Stimulated activated memory B cell treated with anti-CD40 and anti-IgM and Interleukin-4, amounts not matched to agents 10 μg/mL and 1 μg/mL and 100 μg/mL, for 72 hours (primary cell): ENCODE measurements at places on chromosomes 5 and 9.
A peak's percentile ranks its signal among the peaks of the same experiment; 100 is the strongest.

- no peak for ATAC-seq
- H3K4me3 ChIP-seq = no peak overlapping the region
- H3K27me3 ChIP-seq = no peaks in the 10 kb centered on the region
Measured at GRCh38 chr5:129500101-129500500, 40.0 kb downstream of the ADAMTS19 start.

GRCh38 chr5:157486221-157486681 is 26.2 kb downstream of the NIPAL4 start:
- H3K36me3 ChIP-seq = peaks cover 82% of the 10 kb centered on the region
- H3K27me3 ChIP-seq = no peaks in the 10 kb centered on the region
- peak overlapping the region; percentile 95 for H3K27ac ChIP-seq
- H3K4me1 ChIP-seq = peaks cover 58% of the 10 kb centered on the region
- ATAC-seq = peak; percentile 83

DNA sequence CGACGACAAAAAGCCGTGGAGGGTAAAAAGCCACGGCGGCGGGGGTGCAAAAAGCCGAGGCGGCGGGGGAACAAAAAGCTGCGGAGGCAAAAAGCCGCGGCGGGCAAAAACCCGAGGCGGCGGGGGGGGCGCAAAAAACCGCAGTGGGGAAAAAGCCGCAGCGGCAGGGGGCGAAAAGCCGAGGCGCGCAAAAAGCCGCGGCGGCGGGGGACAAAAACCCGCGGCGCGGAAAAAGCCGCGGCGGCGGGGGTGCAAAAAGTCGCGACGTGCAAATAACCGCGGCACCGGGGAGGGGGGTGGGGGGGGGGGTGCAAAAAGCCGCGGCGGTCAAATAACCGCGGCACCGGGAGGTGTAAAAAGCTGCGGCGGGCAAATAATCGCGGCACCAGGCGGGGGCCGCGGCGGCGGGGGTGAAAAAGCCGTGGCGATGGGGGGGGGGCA is 511.5 kb downstream of the FOXD4L5 start:
- peaks cover 9% of the 10 kb centered on the region for H3K27me3 ChIP-seq
- no peaks in the 10 kb centered on the region for H3K4me1 ChIP-seq
- H3K4me3 ChIP-seq = no peak overlapping the region

GRCh38 chr5:40616781-40617180 is 62.9 kb upstream of the PTGER4 start:
- H3K27me3 ChIP-seq = no peaks in the 10 kb centered on the region
- peak; percentile 72 for ATAC-seq
- H3K4me3 ChIP-seq = no peak overlapping the region
- H3K27ac ChIP-seq = peak overlapping the region; percentile 48
- peaks cover 17% of the 10 kb centered on the region for H3K4me1 ChIP-seq

DNA sequence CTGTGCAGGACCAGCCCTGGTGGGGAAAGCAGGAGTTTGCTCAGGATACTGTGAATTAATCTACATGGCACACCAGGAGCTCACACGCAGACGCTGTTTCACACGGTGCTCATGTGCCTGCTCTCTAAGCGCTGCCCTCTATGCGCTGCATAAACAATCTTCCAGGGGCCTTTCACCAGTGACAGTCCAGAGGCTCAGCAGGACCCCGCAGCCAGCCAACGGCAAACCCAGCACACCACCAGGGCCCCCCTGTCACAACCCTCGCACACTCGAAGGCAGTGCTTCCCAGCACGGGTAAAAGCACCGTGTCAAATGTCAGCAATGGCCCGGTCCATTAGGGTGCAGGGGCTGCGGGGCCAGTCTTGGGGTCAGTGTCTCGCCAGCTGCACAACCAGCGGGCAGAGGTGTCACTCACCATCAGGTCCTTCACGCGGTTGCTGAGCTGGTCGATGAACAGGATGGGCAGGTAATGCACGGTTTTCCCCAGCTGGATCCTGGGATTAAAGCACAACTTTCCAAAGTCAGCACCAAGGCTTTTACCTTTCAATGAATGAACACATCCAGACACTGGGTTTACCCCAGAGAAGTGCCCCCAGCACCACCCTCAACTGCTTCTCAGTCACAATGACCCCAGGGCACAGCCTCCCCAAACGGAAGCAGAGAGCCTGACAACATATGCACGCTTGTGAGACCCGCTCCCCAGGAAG is 7.3 kb downstream of the CLPTM1L start:
- H3K27ac ChIP-seq = no peak overlapping the region
- H3K4me3 ChIP-seq = no peak overlapping the region
- H3K27me3 ChIP-seq = no peaks in the 10 kb centered on the region

- H3K4me3 ChIP-seq = no peak overlapping the region
- H3K4me1 ChIP-seq = peaks cover 13% of the 10 kb centered on the region
- no peak overlapping the region for H3K27ac ChIP-seq
- peaks cover 75% of the 10 kb centered on the region for H3K36me3 ChIP-seq
Measured at GRCh38 chr9:112242147-112242804, 67.2 kb upstream of the SUSD1 start.

DNA sequence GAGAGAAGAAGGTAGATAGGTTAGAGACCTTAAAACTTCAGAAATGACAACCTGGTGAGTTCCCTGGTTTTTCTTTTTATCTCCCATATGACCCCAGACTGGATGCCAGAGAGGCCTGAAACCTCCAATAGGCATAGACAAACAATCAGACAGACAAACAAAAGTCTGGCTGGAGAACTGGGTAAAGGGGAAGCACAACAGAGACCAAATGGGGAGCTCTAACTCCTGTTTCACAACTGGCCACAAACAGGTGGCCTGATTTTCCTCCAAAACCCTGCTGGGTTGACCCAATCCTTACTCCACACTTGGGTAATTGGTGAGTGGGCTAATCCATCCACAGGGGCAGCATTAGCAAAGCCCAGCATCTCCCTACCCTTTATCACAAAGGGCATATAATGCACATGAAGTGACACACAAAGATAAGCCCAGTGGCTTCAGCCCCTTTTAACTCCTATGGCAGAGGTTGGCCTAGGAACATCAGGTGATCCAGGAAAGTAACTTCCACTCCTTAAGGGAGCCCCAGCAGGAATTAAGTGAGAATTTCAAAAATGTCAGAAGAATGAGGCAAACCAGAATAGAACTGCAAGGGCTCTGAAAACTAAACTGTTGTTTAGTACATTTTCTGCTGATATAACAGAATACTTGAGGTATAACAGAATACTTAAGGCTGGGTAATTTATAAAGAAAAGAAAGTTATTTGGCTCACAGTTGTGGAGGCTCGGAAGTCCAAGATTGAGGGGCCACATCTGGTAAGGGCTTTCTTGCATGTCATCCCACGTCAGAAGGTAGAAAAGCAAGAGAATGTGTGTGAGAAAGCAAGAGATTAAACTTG is 60.9 kb upstream of the ROR2 start:
- H3K27ac ChIP-seq = no peak overlapping the region
- H3K4me3 ChIP-seq = no peak overlapping the region
- ATAC-seq = no peak
- peaks cover 9% of the 10 kb centered on the region for H3K36me3 ChIP-seq

DNA sequence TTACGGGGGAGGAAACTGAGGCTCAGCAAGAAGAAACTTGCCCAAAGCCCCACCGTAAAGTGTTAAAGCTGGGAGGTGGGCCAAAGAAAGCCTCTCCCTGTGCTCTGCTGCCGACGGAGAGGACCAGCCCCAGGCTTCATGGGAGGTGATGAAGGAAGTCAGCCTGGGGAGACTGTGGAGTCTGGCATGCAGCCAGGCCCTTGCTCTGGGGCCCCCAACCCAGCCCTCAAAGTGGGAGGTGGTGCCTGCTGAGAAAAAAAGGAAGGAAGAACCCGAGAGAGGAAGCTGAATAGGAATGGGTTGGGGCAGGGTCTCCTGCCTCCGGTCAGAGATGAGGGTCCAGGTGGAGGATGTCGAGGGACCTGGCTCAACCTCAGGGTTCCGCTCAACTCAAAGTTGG is 3.8 kb downstream of the RNF44 start:
- H3K4me3 ChIP-seq = peak overlapping the region; percentile 91
- peaks cover 67% of the 10 kb centered on the region for H3K4me1 ChIP-seq
- no peaks in the 10 kb centered on the region for H3K27me3 ChIP-seq
- peak overlapping the region; percentile 93 for H3K27ac ChIP-seq

- H3K4me1 ChIP-seq = no peaks in the 10 kb centered on the region
- H3K36me3 ChIP-seq = no peaks in the 10 kb centered on the region
- H3K4me3 ChIP-seq = no peak overlapping the region
- H3K27ac ChIP-seq = no peak overlapping the region
- ATAC-seq = no peak
- H3K27me3 ChIP-seq = no peaks in the 10 kb centered on the region
Measured at GRCh38 chr5:153823036-153823435, 215.7 kb downstream of the FAM114A2 start.

- H3K4me1 ChIP-seq = peaks cover 15% of the 10 kb centered on the region
- peaks cover 42% of the 10 kb centered on the region for H3K36me3 ChIP-seq
- H3K4me3 ChIP-seq = no peak overlapping the region
- H3K27ac ChIP-seq = no peak overlapping the region
Measured at GRCh38 chr9:83649080-83649479, 26.1 kb downstream of the IDNK start.

- no peak for ATAC-seq
- H3K36me3 ChIP-seq = no peaks in the 10 kb centered on the region
- H3K4me1 ChIP-seq = peaks cover 18% of the 10 kb centered on the region
- H3K27me3 ChIP-seq = no peaks in the 10 kb centered on the region
Measured at GRCh38 chr5:99019812-99020697, 91.2 kb upstream of the CHD1 start.

DNA sequence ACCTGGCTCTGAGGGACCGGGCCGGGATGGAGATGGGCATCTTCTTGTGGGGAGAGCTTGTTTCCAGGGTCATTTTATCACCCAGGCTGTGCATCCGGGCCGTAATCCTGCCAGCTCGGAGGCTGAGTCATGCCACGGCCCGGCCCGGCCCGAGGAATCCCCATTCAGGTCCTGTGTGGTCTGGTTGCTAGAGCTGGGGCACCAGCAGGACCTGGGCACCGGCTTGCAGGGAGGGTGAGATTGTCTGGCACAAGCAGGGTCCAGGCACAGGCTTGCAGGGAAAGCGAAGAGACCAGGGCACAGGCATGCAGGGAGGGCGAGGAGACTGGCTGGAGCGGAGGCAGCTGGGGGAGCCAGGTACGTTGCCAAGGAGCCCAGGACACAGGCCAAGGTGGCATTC is 106.8 kb downstream of the RXRA start:
- H3K4me1 ChIP-seq = no peaks in the 10 kb centered on the region
- no peak for ATAC-seq
- H3K27ac ChIP-seq = no peak overlapping the region
- no peaks in the 10 kb centered on the region for H3K27me3 ChIP-seq
- no peak overlapping the region for H3K4me3 ChIP-seq

- H3K4me3 ChIP-seq = no peak overlapping the region
- H3K27me3 ChIP-seq = no peaks in the 10 kb centered on the region
- no peaks in the 10 kb centered on the region for H3K4me1 ChIP-seq
- H3K27ac ChIP-seq = no peak overlapping the region
- ATAC-seq = no peak
Measured at GRCh38 chr9:13626601-13627000, 347.1 kb upstream of the MPDZ start.

- peak overlapping the region; percentile 56 for H3K4me3 ChIP-seq
- peak; percentile 90 for ATAC-seq
- H3K4me1 ChIP-seq = peaks cover 52% of the 10 kb centered on the region
- H3K36me3 ChIP-seq = peaks cover 1% of the 10 kb centered on the region
Measured at GRCh38 chr5:1152156-1152555, 40.3 kb upstream of the SLC12A7 start.

- H3K27me3 ChIP-seq = no peaks in the 10 kb centered on the region
- no peaks in the 10 kb centered on the region for H3K36me3 ChIP-seq
Measured at GRCh38 chr5:167232675-167233311, 1058.7 kb upstream of the WWC1 start.

- ATAC-seq = no peak
- H3K27ac ChIP-seq = peak overlapping the region; percentile 92
- no peak overlapping the region for H3K4me3 ChIP-seq
Measured at GRCh38 chr5:139677736-139678613, 29.8 kb downstream of the CXXC5 start.

GRCh38 chr5:154268073-154268472 is 77.5 kb downstream of the GALNT10 start:
- H3K4me3 ChIP-seq = no peak overlapping the region
- no peaks in the 10 kb centered on the region for H3K27me3 ChIP-seq
- H3K27ac ChIP-seq = no peak overlapping the region
- no peak for ATAC-seq
- peaks cover 22% of the 10 kb centered on the region for H3K4me1 ChIP-seq

DNA sequence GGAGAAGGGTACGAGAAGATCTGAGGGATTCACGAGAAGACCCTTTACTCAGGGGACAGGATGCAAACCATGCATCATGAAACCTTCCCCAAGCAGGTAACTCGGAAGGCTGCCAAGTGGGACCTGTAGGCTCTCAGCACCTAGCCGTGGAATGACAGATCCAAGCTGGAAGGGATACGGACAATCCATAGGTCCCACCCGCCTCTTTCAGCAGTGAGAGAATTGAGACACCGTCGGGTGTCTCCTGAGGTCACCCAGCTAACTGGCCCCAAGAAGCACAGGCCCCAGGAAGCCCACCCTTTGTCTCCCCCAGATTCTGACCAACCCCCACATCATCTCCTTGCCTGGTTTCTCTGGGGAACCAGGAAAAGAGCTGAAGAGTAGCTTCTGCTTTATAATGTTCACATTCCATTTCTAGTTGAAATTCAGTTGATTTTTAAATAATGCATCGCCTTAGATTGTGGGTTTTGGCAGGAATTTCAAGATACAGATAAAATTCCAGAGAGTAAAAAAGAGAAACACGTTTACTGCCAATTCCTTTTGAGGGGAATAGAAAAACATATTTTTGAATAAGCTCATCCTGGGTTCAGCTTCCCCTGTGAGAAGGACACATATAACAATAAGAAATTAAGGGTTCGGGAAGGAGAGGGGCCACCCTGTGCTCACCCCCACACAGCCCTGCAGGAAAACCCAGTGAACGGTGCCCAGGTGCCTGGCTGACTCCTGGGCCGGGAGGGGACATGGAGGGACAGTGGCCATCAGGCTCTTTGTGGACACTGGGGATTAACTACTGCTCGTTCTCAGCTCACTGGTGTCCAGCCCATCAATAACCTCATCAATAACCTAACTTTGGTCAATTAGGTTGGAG is 51.1 kb downstream of the NSUN2 start:
- H3K27me3 ChIP-seq = peaks cover 60% of the 10 kb centered on the region
- peaks cover 6% of the 10 kb centered on the region for H3K4me1 ChIP-seq
- no peak for ATAC-seq
- no peak overlapping the region for H3K27ac ChIP-seq
- H3K36me3 ChIP-seq = no peaks in the 10 kb centered on the region
- no peak overlapping the region for H3K4me3 ChIP-seq
